Testis (tissue), 5 donors: ENCODE measurements at places on chromosomes 5 and 9. TPM values are rescaled to one million over a fixed set of nuclear protein-coding genes. Genes with fewer than 3 reads are reported as not detected.

GRCh38 chr5:148542812-148543211, 111.5 kb downstream of the HTR4 start:
- DNase-seq: no peak

- no peak for DNase-seq
These were observed 151.7 kb downstream of the TTC39B start for GRCh38 chr9:15155323-15155722.

GRCh38 chr9:115204904-115205453, 87.0 kb upstream of the TNC start:
- no peak for DNase-seq

DNA sequence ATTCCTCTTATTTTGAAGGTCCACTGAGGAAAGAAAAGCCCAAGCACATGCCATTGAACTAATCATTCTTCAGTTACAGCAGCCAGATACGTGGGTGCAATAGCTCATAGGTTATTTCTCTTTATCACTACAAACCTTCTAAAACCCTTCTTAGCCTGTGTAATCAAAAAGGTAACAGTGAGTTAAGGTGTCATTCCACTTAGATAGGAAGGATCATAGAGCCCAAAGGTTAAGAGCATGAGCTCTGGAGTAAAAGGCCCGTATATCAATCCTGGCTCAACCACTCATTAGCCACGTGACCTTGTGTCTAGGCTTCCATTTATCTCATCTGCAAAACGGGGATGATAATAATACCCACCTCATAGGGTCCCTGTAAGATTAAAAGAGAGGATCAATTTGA, 2.7 kb downstream of the GPX8 start:
- DNase-seq: no peak

DNA sequence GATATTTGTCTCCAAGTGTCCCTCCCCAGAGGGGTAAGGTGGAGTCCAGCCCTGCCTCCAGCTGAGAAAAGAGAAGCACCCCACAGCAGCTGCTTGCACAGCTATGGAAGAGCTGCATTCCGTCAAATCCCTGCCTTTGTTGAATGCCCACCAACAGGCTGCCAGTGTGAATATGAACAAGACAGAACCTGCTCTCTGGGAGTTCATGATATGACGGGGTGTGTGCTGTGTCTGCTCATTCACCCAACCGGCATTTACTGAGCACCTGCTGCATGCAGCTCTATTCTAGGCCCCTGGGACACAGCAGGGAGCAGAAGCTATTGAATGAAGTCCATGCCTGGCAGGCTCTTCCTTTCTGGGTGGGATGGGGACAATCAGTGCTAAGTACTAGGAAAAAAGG, 238.8 kb downstream of the GADD45G start:
- no peak for DNase-seq

GRIA1 gene
- 3.5 TPM for total RNA-seq

GARNL3 gene
- 25.9 TPM for total RNA-seq
